ENCODE measurements at places on chromosomes 1 and 21.
A peak's percentile ranks its signal among the peaks of the same experiment; 100 is the strongest.

DNA sequence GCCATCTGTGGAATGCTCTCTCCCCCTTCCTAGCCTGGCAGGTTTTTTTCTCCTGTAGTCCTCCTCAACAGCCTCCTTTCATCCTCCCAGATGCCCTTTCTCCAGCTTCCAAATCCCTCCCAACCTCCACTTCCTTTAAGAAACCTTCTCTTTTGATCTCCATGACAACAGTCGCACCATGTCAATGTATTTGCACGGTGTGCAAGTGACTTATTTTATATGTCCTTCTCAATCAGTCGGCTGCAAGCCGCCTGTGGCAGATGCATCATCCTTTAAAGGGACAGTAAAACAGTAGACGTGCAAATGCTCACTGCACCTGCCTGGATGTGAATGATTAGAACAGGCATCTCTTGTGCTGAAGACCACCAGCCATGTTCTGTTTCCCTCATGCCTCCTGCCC, 285.2 kb downstream of the PCP4 start:
- DNase-seq: no peak

- DNase-seq: no peak
Observed at GRCh38 chr1:37353871-37354270, 120.5 kb upstream of the ZC3H12A start.

DNA sequence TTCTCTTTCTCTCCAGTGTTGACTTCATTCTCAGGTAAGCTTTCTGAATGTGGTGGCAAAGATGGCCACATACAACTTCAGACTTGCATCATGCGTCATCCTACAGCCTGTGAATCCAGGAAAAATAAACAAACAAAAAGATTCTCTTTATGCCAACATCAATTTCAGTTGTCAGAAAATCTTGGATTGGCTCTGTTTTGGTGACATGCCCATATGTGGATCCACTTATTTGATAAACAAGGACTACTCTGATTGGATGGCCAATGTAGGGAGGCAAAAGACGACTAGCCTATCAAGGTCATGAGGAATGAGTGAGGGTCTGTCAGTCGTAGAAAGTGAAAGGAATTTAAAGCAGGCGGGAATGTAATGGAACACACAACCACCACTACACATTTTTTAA, 866.6 kb downstream of the USP25 start:
- DNase-seq: no peak

GRCh38 chr1:59639266-59639665, 175.5 kb upstream of the HOOK1 start:
- no peak for DNase-seq

DNA sequence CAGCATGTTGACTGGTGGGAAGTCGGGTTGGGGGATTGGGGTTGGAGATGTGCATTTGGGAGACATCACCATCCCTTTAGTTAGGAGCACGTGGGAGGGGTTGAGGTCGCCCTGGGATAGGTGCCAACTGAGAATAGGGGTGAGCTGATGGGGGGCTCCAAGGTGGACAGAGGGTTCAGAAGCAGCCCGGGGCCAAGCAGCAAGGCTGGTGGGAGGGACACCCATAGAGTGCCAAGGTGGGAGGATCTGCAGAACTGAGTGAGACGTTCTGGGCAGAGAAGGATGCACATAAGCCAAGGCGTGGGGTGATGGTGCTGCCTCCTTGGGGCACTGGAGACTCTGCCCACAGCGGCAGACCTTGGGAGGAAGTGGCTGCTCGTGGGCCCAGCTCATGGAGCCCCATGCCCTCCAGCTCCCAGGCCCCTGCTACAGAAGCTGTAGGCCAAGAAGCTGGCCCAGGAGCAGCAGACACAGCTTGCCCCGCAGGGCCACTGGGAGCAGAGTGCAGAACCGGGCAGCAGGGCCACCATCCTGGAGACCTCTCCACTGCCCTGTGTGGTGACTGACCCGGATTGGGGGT, 31.4 kb upstream of the PKP1 start:
- DNase-seq: no peak

DNA sequence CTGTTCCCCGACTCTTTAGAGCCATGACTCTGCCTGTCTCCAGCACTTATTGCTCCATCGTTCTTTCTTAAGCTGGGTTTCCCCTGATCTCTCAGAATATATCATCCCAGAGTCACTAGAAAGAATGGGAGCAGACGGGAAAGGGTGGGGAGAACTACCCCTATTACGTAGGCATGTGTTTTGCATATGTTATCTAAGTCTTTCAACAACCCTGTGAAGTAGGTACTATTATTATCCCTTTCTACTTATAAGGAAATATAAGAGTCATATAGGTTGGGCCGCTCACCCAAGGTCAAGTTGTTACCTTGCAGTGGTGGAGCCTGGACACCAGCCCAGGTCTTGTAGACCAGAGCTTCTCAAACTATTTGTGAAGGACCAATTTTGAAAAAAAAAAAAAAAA, 38.7 kb downstream of the ELF3 start:
- no peak for DNase-seq

- DNase-seq: no peak
Observed at GRCh38 chr1:152026895-152027294, 9.9 kb downstream of the S100A11 start.

GRCh38 chr1:27760426-27760825, 12.6 kb upstream of the STX12 start:
- DNase-seq: no peak

DNA sequence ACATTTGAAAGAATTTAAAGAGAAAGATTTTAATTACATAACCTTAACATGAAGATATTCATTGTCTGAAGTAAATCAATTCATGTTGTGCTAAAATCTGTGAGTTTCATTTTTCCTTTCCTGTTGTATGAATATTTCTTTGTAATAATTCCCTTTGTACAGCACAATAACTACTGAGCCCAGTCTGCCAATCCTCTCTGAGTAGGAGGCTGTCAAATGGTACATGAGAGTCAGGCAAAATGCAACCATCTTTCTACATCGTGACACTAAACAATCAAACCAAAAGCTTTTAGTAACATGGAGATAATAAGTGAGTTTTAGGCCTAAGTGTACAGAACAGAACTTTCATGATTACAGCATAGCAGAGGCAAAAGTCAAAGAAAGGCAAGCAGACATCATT, 165.5 kb downstream of the PLPPR4 start:
- DNase-seq: no peak

- DNase-seq: no peak
Observed at GRCh38 chr1:99869304-99869703, 19.1 kb downstream of the AGL start.

DNA sequence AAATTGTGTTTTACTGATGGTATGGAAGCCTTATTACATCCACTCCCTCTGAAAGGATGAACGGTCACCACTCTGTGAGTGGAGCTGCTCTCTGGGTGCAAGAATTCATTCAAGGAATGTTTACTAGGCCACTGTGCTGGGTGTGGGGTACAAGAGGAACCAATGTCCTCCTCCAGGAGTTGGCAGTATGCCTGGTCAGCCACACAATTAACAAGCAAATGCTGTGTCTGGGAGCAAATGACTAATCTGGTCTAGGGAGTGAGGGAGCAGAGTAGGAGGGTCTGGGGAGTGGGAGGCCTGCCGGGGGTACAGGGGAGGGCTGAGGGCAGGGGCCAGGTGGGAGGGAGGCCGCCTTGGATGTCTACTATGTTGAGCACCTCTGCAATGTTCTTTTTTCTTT, 27.2 kb upstream of the TDRD10 start:
- DNase-seq: peak; percentile 83

DNA sequence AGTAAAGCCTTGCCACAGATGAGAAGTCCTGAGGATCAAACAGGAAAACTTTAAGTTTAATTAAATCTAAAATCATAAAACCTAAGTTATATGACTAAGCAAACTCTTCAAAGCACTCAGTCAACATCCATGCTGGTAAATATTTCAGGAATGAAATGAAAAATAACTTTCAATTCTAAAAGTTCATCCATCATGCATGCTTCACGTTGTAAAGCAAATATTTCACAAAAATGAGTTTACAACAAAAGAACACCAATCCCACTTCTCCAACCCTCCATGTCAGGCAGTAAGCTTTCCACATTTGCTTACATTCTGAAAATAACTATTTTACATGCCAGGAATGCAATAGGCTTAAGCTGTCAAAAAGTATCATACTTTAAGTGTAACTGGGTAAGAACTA, 16.8 kb downstream of the APP start:
- DNase-seq: peak; percentile 87

GRCh38 chr1:30518186-30518585, 205.2 kb downstream of the MATN1 start:
- DNase-seq: no peak

- DNase-seq: no peak
Observed at GRCh38 chr1:198747127-198747526, 108.3 kb downstream of the PTPRC start.

DNA sequence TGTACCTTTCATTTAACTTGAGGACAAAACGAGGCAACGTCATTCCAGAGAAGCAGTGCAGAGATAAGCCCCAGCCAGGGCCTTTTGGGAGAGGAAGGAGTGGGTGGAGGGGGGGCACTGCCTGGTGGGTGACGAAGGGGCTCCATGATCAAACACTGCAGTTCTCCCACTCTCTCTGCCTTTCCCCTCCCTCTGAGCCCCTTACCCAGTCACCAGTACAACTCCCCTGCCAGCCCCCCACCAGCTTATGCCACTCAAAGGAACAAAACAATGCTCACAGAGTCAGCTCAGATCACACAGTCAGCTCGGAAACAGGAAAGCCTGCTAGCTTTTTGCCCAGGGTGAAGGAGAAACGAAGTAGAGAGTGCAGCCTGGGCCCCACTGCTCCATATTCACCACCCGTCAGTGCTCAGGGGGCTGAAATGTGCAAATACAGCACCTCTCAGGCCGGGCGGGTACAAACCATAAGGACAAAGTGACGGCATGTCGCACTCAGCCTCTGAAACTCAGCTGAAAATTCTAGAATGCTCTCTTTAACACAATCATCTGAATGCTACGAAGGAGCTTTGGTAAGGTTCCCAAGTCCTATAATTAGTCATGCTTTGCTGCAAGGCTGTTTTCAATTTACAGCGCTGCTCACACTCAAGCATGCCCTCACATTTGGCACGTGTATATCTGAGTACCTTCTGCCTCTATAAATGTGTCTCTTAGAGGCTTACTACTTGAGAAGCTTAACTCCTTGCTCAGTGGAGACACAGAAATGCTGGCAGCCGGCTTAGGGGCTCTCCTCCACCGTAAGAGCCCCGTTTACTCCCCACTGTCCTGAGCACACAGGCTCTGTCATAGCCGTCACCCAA, 65.8 kb upstream of the RAB4A start:
- DNase-seq: no peak

DNA sequence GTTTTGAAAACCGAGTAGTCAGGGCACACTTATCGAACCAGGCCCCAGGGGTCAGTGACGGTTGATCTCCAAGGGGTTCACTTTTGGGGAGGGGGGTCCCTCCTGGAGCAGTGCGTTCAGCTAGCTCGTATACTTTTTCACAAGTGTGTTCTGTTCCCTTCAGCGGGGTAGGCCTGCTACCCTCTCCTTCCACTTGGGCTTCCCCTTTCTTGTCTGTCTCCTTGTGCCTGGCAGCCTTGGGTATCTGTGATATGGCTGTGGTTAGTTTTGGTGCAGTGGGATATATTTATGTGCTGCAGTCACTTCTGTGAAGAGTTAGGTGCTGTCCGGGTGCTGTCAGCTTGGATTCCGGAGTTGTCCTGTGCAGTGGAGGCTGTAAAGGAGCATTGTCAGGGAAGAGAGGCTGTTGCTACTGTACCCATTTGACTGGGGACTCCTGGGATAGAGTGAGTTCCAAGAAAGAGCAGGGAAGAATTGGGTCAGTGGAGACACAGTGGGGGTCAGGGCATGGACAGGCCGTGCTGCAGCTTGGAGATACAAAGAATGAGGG, 29.7 kb downstream of the ADARB1 start:
- DNase-seq: no peak

DNA sequence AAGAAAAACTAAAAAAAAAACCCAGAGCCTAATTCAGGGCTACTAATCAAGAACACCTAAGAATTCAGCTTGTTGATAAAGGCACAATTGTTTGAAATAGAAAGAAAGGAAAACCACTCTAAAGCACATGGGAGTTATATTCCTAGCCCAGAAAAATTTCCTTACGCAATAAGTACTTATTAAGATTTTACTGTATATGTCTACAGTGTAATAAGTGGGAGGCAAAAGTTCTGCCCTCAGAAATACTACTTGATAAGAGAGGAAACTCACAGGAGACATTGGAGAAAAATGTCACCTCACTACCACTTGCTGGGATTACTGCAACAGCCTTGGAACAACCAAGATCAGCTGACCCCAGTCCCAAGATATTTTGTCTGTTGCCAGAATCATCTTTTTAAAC, 66.1 kb downstream of the IARS2 start:
- no peak for DNase-seq

DNA sequence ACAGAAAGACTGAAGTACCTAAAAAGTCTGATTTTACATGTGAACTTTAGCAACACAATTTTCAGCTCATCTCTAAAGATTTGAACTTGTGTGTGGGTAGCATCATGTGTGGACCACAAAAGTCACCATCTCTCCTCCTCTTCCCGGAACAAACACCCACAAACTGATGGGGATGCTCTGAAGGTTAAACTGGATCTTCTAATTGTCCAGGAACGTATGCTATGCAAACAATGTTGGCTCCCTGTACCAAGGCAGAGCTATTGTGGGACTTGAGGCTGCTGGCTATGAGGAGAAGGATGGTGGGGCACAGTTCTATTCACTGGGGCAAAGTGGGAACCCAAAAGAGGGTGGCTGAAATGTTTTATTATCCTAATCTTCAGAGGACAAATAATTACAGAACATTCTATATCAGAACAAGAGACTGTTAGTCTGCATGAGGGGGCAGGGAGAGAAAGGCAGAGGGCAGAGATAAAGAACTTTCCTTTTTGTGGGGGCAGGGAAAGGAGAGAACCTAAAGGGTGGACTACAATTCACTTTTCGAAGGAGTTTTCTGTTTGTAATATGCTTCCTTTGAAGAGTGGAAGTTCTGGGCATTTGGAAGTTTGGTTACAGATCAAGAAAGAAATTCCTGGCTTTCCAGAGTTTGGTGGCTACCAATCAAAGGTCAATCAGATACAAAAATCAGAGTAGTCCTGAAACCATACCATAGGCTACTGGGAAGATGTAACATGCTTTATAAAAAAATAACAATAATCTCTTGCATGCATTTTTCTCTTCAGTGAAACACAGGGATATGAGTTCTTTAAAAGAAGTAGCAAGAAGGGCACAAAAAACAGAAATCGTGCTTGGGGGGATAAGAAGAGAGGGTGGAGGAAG, 62.9 kb downstream of the GADD45A start:
- no peak for DNase-seq

GRCh38 chr1:115355069-115355468, 17.0 kb upstream of the NGF start:
- no peak for DNase-seq

- DNase-seq: no peak
Observed at GRCh38 chr1:86137436-86137835, 19.1 kb downstream of the COL24A1 start.

DNA sequence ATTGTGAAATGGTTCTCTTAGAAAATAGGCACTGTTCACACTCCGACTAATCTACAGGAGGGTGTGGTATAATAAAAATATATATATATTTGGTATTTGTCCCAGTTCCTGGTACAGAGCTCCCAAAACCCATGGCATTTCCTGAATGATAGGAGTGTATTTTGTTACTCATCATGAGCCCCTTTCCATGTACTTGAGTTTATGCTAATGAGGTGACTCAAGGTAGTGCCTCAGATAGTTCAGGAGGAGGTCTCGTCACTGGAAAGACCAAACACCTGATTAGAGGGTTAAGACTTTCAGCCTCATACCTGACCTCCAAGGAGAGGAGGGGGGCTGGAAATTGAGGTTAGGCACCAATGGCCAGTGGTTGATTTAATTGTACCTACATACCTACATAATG, 57.9 kb downstream of the TTC3 start:
- DNase-seq: no peak

All from retinal pigment epithelial cell (primary cell).